ENCODE measurements at places on chromosomes 4 and X.

DNA sequence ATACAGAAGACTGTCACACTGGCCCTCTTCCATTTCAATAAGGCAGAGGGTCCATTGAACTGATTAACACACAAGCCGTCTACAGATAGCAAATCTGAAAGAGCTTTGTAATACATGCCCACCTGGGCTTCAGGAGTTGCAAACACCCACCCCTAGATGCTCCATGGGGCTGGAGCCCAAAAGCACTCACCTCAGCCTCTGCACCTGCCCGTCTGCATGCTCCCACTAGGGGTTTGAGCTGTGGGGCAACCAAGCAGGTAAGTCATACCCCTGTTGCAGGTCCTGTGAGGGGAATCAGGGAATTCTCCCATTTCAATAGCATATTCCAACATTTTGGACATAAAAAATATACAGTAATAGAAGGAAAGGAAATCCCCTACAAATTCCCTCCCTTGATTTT lies 243.0 kb upstream of the KCNIP4 start:
- no peak for DNase-seq

- DNase-seq = peak; percentile 57
Observed at GRCh38 chrX:102899940-102900916, 36.8 kb upstream of the RAB40AL start.

DNA sequence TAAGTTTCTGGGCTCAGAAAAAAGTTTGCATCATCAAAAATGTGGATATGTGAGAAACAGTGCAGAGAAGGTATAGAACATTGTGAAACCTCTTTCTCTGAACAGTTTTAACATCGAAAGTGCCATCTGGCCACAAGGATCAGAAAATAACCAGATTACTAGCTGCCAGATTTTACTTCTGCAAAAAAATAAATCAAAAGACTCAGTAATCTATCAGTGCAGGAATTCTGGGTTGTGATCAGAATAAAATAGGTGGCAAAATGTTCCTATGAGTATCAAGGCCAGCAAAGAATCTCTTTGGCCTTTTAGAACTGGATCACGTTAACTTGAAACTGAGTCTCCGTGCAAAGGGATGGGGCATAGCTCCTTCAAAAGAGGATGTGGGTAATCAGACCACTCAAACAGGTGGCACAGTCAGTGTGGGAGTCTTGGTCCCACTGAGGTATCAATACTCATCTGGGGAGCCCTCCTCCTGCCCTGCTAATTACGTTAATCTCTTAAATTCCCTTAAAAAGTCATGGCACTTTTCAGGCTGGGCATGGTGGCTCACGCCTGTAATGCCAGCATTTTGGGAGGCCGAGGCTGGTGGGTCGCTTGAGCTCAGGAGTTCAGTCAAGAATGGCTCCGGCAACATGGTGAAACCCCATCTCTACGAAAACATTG lies 26.7 kb upstream of the RBM47 start:
- DNase-seq = no peak

DNA sequence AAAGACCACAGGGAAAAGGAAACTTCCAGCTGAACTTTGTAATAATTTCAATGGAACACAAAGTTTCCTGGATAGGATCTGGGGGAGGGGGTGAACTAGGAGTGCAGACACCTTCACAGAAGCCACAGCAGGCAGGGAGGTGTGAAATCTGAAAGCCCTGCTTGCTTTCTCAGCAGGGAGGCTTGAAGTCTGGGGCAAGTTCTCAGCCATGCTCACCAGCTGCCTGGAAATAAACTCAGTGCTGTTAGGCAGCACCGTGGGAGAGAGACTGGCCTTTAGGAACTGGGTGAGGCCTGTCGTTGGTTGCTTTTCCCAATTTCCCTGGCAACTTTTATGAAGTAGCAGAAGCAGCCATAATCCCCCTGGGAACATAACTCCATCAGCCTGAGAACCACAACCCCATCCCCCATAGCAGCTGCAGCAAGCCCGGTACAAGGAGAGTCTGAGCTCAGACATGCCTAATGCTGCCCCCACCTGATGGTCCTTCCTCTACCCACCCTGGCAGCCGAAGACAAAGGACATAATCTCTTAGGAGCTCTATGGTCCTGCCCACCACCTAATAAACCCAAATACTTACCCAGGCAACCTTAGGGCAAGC lies 39.2 kb upstream of the NMU start:
- DNase-seq = no peak

DNA sequence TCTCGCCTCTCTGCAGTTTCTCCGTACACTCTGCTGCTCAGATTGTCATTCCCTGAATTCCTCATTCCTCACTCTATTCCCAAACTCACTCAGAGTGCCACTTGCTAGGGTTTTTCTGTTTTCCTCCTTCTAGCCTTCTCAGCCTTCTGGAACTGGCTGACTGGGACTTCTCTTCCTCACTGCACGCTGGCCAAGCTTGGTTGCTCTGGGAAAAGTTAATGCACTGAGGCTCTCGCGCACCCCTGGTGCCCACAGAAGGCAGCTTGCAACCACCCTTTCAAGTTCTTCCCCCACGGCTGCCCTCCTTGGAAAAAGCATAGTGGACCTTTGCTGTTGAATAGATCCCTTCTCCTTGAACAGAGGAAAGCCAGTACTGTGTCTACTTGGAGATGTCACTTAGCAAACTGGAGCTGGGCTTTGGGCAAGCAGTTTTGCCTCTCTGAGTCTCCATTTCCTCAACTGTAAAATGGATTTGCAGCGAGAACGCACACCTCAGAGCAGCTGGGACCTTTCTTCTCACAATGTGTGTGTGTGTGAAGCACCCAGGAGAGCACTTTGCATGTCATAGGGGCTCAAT lies 6.0 kb upstream of the CCKAR start:
- no peak for DNase-seq

DNA sequence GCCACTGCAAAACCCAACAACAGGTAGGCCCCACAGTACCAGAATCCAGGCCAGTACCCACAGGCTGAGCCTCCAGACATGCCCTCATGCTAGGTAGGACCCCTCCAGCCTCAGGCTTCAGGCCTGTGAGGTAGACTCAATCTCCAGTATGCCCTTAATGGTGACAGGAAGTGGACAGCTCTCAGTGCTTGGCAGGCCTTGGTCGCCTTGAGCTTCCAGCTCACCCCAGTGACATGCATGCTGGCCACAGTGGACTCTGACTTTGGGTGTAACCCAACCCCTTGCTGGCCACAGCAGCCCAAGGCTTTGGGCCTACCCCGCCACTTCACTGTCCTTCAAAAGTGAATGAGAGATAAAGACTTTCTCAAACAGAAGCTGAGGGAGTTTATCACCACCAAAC lies 324.2 kb downstream of the ANTXR2 start:
- DNase-seq = no peak

All from activated CD4-positive, alpha-beta T cell treated with anti-CD3 and anti-CD28 coated beads, Interleukin-2, amount 50 U/mL, for 24 hours (primary cell).